ENCODE measurements at places on chromosomes 6 and 20. TPM values are rescaled to one million over a fixed set of nuclear protein-coding genes. Genes with fewer than 3 reads are reported as not detected.

PLA2G7 gene
- total RNA-seq, result 2.0 TPM

YTHDF1 gene
- total RNA-seq, result 27.2 TPM

GRCh38 chr20:50339466-50339901 is 148.9 kb downstream of the CEBPB start:
- no peak overlapping the region for H3K27ac ChIP-seq
- no peak for DNase-seq
- no peaks in the 10 kb centered on the region for H3K27me3 ChIP-seq
- no peaks in the 10 kb centered on the region for H3K36me3 ChIP-seq

GRCh38 chr6:6592826-6593475 is 4.4 kb downstream of the LY86 start:
- H3K27ac ChIP-seq, result no peak overlapping the region
- no peak overlapping the region for H3K4me3 ChIP-seq
- H3K27me3 ChIP-seq, result no peaks in the 10 kb centered on the region
- no peak for DNase-seq

- peak overlapping the region; percentile 42 for H3K27ac ChIP-seq
- H3K27me3 ChIP-seq, result no peaks in the 10 kb centered on the region
- peak; percentile 89 for DNase-seq
- peaks cover 15% of the 10 kb centered on the region for H3K4me1 ChIP-seq
- H3K4me3 ChIP-seq, result no peak overlapping the region
Observed at GRCh38 chr6:156848533-156848932, 71.4 kb downstream of the ARID1B start.

DNA sequence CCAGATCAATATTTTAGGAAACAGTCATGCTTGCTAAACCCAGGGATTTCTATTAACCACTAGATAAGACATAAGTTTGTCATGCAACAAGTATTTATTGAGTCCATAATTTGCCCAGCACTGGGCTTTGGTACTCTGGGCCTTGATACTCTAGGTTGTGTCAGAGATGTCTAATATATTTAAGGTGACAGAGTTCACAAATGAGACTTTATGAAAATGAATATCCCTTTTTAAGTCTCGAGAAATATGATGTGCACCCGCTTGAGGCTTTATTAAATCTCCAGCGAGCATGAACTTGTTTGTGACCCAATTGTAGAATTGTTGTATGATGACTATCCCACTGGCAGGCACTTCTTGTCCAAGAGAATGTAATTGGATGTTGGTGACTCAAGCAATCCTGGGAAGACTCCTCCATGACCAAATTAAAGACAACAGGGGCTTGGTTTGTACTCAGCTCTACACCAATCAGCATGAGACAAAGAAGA is 109.2 kb downstream of the ESR1 start:
- no peak overlapping the region for H3K4me3 ChIP-seq
- DNase-seq, result no peak
- H3K4me1 ChIP-seq, result no peaks in the 10 kb centered on the region

LST1 gene
- 21.1 TPM for total RNA-seq

- H3K4me3 ChIP-seq, result no peak overlapping the region
- DNase-seq, result no peak
- no peaks in the 10 kb centered on the region for H3K36me3 ChIP-seq
- no peaks in the 10 kb centered on the region for H3K4me1 ChIP-seq
Observed at GRCh38 chr6:53647462-53648094, 18.0 kb downstream of the KLHL31 start.

CCN5 gene
- 59.4 TPM for total RNA-seq

- H3K4me1 ChIP-seq, result peaks cover 3% of the 10 kb centered on the region
- no peak overlapping the region for H3K4me3 ChIP-seq
- H3K27ac ChIP-seq, result no peak overlapping the region
- no peaks in the 10 kb centered on the region for H3K27me3 ChIP-seq
- DNase-seq, result no peak
- no peaks in the 10 kb centered on the region for H3K36me3 ChIP-seq
Observed at GRCh38 chr20:46959081-46959692, 64.5 kb downstream of the EYA2 start.

PROKR2 gene
- not detected for total RNA-seq

- H3K36me3 ChIP-seq, result no peaks in the 10 kb centered on the region
- no peak for DNase-seq
- H3K4me1 ChIP-seq, result no peaks in the 10 kb centered on the region
Observed at GRCh38 chr20:62558779-62559178, 83.0 kb upstream of the GATA5 start.

DNA sequence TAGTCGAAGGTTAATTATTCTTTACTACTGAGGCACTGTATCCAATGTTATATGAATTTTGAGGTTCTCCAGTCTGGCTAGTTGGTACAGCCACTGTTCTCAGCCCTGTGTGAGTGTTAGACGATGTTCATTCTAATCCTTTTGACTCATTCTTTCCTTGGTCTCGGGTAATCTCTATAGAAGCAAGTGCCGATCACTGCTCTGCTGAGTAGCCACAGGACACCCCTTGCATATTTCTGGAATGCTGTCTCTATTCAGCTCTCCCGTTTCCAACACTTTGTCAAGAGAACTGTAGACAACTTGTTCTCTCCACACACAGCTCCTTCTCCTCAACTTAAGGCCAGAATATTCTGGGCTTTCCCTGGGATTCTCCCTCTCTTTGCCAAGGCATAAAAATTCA is 42.4 kb upstream of the PLCB1 start:
- no peaks in the 10 kb centered on the region for H3K27me3 ChIP-seq
- DNase-seq, result no peak
- no peaks in the 10 kb centered on the region for H3K36me3 ChIP-seq
- no peak overlapping the region for H3K27ac ChIP-seq
- no peak overlapping the region for H3K4me3 ChIP-seq
- H3K4me1 ChIP-seq, result no peaks in the 10 kb centered on the region

DNA sequence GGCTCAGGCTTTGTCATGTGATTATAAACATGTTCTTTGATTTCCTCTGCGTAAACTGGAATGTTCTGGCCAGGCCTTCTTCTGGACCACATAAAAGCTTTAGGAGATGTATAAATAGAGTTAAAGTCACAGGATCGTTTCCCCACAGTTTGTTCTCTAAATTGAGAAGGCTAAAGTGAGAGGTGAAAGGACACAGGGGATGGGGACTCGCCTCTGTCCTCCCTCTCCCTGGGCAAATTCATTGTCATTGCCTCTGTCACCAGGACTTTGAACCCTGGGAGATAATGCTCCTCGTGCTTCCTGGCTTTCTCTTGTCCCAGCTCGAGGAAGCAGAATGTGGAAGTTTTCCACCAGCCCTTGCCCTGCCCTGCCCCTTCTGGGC is 20.3 kb upstream of the ZFAND3 start:
- peaks cover 2% of the 10 kb centered on the region for H3K4me1 ChIP-seq
- H3K27me3 ChIP-seq, result no peaks in the 10 kb centered on the region
- H3K36me3 ChIP-seq, result no peaks in the 10 kb centered on the region
- no peak overlapping the region for H3K4me3 ChIP-seq
- no peak overlapping the region for H3K27ac ChIP-seq

DNA sequence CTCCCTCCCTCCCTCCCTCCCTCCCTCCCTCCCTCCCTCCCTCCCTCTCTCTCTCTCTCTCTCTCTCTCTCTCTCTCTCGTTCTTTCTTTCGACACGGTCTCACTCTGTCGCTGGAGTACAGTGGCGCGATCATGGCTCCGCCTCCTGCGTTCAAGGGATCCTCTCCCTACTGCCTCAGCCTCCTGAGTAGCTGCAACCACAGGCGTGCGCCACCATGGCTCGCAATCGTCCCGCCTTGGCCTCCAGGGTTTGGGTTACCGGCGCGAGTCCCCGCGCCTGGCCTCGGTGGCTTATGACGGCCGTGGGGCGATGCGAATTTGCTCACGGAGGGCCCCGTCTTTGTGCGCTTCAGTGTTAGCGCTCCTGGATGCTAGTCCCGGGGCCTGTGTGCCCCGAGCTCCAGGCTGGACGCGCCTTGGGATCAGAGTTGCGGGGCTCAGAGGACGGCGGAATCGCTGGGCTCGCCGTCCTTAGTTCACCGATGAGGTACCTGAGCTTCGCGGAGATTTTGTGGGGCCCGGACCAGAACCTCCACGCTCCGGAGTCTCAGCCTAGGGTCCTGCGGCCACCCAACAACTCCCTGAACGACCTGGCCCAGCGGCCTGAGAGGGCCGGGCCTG is 45.2 kb downstream of the MCUR1 start:
- DNase-seq, result no peak
- H3K36me3 ChIP-seq, result no peaks in the 10 kb centered on the region
- H3K27ac ChIP-seq, result no peak overlapping the region
- no peak overlapping the region for H3K4me3 ChIP-seq

GRCh38 chr6:87731818-87732661 is 30.0 kb upstream of the AKIRIN2 start:
- no peaks in the 10 kb centered on the region for H3K27me3 ChIP-seq
- DNase-seq, result peak; percentile 93
- no peak overlapping the region for H3K27ac ChIP-seq

DNA sequence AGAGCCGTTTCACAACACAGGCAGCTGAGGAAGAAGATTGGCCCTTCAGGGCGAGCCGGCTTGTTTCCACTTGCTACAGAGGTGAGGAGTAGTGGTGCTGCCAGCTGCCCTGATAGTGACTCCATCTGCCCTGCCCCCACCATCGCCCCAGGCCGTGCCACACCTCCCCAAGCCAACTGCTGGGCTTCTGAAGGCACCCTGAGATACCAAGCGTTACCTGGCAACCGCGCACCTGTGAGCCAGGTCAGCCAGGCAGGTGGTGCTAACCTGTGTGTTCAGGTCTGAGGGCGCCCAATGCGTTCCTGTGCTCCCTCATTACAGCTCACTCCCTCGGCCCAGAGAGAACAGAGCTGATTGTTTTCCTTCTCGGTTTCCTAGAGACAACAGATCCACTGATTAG is 299.1 kb upstream of the ID4 start:
- no peaks in the 10 kb centered on the region for H3K36me3 ChIP-seq
- no peak overlapping the region for H3K27ac ChIP-seq
- H3K4me3 ChIP-seq, result no peak overlapping the region
- DNase-seq, result no peak
- no peaks in the 10 kb centered on the region for H3K27me3 ChIP-seq

IDH3B gene
- 63.1 TPM for total RNA-seq
